SW480 (cell line): ENCODE measurements at places on chromosomes 6 and 20.
A peak's percentile ranks its signal among the peaks of the same experiment; 100 is the strongest.

DNA sequence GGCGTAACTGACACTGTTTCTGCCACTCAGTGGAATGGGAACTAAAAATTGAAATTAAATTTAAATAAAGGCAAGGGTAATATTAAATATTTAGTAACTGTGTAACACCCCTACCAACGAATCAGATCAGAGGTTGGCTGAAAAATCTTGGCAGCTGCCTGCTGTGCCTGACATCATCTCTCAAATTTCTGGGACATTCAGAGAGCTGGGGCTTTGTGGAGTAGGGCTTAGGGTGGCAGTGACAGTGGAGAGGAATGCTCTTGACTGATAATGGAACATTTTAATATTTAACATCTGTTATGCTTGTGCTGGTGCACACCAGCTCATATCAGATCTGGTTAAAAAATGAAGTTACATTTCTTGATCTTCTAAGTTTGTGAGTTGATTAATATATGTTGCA, 62.2 kb downstream of the RFPL4B start:
- no peak for DNase-seq

DNA sequence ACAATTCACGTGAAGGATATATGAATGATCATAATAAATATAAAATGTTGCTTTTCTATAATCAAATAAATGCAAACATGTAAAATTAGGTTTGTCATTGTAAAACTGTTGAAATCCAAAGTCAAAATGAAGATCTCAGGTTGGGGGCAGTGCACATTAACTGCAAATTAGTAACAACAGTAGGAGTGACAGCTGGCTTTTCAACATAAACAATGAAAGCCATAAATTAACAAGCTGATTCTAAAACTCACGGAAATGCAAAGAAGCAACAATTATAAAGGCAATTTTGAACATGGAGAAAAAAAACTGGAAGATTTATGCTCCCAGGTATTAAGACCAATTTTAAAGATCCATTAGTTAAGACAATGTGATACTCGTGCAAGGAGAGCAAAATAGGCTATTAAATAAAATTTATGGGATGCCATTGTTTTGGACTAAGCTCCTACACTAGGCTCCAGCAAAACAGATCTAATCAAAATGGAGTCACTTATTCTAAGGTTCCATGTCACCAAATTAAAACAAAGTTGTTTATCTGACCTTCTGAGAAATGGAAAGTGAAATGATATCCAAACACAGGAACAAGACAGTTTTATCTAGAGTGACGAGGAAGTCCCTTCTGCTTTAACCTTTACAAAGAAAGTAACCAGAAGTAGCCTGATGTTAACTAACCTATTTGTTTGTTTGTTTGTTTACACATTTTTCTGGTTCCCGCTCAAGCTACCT, 770.8 kb downstream of the EPHA7 start:
- no peak for DNase-seq

GRCh38 chr6:167996424-167997199, 859 bp upstream of the KIF25 start:
- no peak for DNase-seq

- no peak for DNase-seq
Measured at GRCh38 chr6:108165714-108166663, at the start of gene NR2E1. TSS of gene NR2E1 (plus strand) at chr6:108166022. CDS start at chr6:108166766, 744 bp downstream.

GRCh38 chr6:135087403-135087802, 32.8 kb upstream of the HBS1L start:
- no peak for DNase-seq

GRCh38 chr6:34152042-34152524, 6.2 kb upstream of the GRM4 start:
- no peak for DNase-seq

GRCh38 chr6:18243302-18243893, 20.9 kb downstream of the DEK start:
- DNase-seq = no peak

DNA sequence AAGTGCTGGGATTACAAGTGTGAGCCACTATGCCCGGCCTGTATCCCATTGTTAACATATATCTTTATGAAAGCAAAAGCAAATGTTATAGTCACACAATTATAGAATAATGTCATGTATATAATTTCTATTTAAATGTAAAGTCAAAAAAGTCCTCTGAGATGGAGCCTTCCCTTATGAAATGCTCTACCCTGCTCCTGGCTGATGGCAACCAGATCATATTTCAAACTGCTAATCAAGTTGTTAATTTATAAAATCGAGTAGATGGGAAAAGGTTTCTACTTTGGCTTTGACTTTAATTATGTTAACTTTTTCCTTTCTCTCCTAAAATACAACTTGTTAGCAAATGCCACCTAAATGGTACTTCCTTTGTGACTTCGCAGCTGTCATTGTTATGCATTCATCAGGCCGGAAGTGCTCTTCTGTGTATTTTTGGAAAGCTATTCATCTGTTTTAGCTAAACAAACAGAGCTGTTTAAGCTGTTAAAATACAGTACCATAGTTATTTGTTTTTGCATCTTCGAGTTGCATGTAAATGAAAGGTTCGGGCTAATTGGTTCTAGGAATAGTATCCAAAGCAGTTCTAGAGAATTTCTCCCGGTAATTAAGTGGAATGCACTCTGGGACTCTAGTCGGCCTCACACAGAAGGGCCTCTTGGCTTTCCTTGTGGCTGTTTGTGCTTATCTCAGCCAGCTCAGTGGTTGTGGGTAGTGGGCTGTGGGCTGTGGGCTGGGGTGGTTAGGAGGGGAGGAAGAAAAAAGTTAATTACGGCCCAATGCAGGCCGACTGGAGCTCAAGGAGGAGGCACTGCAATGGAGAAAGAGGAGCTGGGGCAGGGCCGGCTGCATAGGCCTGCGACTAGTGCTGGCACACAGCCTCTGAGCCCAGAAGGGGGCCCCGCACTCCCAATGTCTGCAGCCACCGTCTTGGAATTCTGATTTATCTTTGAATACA, 34.8 kb downstream of the SLC35D3 start:
- DNase-seq = no peak

DNA sequence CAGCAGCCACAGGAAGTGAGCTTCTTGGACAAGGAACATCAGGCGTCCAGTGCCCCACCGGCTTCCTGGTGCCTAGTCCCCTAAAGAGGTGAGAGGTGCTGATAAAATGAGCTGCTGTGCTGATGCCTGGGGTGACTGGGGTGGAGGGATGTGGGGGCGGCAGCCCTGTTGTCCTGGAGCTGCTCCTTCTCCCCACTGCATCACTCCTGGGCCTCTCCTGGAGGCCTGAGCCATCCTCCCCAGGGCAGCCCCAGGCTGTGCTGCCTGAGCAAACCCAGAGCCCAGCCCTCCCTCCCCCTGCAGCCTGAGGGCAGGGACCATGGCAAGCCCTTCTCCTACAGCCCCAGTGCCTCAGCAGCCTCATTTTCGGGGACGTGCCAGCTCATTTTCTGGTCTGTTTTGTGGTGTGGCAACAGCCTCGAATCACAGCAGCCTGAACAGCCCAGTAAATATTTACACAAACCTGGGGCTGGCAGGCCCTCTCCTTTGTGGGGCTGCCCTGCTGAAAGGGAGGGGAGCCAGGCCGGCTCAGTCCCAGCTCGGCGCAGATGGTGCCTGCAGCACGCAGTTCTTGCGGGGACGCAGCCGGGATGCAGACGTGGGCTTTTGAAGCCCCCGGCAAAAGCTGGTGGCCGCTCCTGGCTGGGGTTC, 259.9 kb downstream of the DLL1 start:
- DNase-seq = no peak

GRCh38 chr6:157099912-157100593, 223.3 kb downstream of the TMEM242 start:
- DNase-seq = peak; percentile 8
